ENCODE measurements at places on chromosomes 5 and 9.

GRCh38 chr5:112418659-112419163 is 366 bp downstream of the EPB41L4A start:
- DNase-seq = no peak

- no peak for DNase-seq
These were observed 123.6 kb downstream of the ELAVL2 start for GRCh38 chr9:23702311-23702922.

- no peak for DNase-seq
These were observed 7.7 kb downstream of the PAX5 start for GRCh38 chr9:37026113-37026930.

- no peak for DNase-seq
These were observed 22.4 kb downstream of the GNAQ start for GRCh38 chr9:78009186-78009585.

DNA sequence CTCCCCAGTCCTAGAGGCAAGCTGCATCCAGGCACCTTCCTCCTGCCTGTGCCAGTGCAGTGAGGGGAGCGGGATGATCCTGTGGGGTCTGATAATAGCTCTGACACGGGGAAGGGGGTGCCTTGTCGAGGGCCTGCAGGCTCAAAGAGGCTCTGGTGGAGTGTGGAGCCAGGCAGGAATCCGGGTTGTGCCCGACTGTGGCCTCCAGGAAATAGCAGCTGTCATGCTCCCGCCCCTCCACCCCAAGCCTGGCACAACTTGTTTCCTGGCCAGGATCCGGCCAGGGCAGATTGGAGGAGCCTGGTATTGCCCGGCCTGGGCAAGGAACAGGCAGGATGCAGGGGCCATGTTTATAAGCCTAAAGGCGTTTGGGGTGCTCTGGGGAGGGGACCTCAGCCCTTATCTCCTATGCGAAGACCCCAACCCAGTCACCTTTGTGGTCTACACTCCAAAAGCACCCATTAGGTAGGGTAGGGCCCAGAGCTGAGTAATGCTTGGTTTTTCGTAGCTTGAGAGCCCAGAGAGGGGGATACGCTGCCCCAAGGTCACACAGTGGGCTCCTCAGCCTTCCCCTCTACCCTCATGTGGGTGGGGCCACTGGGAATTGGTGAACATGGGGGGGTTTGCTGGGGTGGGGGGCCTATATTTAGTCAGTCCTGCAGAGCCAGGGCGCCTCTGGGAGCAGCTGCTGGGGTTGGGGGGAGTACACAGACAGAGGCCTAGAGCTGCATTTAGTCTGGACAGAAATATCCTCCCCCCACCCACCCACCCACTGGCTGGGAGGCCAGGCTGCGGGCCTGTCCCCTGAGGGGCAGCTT is 12.2 kb downstream of the CXXC5 start:
- no peak for DNase-seq

- no peak for DNase-seq
These were observed 32.9 kb downstream of the ACER2 start for GRCh38 chr9:19441730-19442129.

- peak; percentile 53 for DNase-seq
These were observed 182.2 kb upstream of the ANKRD55 start for GRCh38 chr5:56415356-56415765.
